IPS DF 6.9 (cell line): ENCODE measurements at places on chromosomes 4 and X.

GRCh38 chr4:137960371-137961050 lies 281.6 kb downstream of the SLC7A11 start:
- no peak for DNase-seq

GRCh38 chrX:19212037-19212436 lies 89.8 kb upstream of the ADGRG2 start:
- DNase-seq = no peak

DNA sequence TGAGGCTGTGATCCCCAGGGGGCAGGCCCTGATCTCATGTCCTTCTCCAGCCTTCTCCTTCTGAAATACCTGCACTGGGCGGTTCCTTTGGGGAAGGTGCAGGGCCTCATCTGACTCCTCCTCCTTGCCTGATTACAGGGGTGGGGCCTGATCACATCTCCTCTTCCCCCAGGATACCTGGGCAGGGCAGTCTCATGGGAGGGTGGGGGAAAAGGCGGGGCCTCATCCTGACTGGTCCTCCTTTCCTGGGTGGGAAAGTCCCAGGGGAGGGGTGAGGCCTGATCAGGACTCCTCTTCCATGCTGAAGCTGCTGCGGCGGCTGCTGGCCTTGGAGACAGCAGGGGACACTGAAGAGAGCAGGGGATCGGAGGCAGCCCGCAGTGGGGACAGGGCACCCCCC lies 13.3 kb downstream of the TFE3 start:
- no peak for DNase-seq

GRCh38 chrX:68807818-68808217 lies 21.0 kb upstream of the EFNB1 start:
- no peak for DNase-seq

DNA sequence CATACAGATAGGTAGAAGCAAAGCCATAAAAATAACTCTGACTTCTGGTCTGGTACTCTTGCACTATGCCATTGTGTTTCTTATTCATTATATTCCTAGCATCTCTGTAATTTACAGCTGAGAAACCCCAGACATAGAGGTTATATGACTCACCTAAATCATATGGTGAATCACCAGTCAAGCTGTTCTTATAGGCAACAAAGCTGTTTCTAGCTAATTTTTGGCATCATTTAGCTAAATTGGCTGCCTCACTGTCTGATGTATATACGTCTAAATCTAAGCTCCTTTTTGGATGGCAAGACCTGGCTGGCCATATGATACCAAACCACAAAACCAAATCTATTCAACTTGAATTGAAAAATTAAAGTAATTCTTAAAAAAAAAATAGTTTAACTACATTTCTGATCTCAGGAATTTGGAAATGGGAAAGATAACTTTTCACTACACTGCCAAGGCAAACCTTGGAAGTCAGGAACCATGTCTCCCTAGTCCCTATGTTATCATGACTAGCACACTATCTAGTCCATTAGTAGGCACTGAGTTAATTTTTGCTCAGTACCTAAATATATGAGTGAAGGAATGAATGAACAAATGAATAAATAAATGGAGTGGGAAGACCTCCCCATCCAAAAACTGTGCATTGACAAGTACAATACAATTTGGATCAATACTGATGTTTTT lies 41.3 kb upstream of the STAG2 start:
- DNase-seq = no peak

DNA sequence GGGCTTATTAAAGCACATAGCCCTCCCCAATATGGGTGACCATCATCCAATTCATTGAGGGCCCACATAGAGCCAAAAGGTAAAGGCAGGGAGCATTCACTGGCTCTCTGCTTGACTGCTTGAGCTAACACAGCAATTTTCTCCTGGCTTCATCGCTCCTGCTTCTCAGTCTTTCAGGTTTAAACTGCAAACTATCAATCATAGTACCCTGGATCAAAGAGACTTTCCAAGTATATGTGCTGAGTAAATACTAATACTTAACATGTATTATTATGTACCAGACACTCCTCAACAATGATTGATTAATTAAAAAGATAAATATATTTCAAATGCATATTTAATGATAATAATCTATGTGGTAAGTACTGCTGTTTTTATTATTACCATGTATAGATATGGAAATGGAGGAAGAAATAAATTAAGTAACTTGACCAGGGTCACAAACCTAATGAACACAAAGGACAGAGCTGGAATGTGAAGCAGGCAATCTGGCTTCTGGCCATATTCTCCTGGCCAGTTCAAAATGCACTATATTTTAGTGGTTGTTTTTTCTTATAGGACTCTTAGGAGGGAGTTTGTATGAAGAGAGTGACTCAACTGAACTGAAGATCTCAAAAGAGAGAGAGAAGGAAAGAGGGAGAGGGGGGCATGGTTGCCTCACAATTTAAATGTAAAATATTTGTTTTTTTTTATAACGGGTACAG lies 1197.3 kb downstream of the TECRL start:
- DNase-seq = no peak

DNA sequence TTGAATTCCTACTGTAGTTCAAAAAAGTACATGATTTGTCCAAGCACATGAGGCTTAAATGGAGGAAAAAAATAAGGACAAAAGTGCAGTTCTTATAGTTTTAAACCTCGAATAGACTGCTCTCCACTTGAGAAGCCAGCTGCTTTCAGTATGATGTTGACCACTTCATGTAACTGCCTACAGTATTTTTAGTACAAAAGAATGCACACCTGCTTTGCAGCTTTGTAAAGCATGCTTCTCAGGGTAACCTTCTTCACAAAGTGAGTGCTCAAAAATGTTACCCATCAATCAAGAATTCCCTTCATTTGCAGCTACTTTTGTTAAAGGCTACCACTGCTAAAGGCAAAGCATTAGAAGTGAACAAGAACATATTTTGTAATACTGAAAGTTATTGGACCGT lies 83.4 kb upstream of the FAM47B start:
- DNase-seq = no peak

DNA sequence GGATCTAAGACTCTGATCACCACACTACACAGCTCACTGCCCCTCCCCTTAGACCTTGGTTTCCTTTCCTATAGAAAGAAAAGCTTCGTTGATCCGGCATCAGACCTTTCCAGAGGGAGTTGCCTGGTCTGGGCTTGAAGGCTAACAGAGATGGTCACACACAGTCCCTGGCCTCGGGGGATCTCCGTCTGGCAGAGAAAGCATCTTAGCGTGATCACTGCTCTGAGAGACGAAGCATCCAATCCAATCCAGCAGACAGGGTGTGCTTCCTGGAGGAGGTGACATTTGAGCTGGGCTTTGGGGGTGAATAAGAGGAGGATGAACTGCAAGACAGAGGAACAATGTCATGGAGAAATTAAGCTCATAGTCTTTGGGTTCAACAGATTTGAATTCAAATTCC lies 49.5 kb downstream of the HTRA3 start:
- DNase-seq = no peak

GRCh38 chr4:29710519-29710918 lies 1009.6 kb upstream of the PCDH7 start:
- no peak for DNase-seq

DNA sequence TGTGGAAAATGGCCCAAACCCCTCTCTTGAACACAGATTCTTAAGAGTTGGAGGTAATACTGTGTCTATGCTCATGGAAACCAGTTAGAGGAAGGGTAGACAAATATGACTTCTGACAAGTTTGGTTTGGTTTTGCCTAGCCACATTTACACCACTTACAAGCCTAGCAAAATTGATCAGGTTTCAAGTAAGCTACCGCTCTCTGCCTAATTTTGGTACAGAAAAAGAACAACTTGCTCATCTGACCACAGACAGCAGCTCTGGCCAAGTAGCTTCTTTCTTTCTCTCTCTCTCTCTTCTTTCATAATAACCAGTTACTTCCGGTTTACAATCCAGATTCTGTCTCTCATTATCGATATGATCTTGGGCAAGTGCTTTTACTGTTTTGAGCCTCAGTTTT lies 260.0 kb downstream of the GLUD2 start:
- DNase-seq = no peak

DNA sequence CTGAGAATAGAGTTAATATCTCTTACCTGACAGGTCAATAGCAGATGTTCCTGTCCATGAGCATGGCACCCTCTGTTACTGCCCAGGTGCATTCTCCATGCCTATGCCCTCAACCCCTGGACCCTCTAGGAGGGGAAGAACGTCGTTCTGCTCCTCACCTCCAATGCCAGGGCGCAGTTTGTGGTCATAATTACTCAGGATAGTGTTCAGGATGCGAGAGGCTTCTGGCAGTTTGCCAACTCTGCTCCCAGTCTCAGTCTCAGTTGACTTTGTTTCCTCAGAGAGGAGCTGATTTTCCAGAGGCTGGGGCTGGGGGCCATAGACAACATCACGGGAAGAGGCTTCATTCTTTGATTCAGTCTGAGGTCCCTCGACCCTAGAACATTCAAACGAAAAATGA lies 4.4 kb downstream of the GABRE start:
- DNase-seq = no peak

DNA sequence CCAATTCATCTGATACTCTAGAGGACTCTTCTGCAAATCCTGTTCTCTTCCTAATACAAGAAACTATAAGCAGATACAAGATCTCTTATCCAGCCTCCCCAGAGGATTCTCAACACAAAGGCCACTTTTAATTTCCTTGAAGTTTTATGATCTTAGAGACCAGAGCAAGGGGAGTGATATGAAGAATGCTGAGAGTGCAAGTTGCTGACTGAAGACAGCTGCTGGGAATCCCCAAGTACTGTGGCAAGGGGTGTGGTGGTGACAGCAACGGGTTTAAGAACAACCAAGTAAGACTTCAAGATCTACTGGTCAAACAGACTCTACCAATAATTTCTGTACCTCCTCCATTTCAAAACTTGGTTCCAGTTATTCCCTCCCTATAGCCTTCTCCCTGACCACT lies 7.0 kb downstream of the AMMECR1 start:
- no peak for DNase-seq

DNA sequence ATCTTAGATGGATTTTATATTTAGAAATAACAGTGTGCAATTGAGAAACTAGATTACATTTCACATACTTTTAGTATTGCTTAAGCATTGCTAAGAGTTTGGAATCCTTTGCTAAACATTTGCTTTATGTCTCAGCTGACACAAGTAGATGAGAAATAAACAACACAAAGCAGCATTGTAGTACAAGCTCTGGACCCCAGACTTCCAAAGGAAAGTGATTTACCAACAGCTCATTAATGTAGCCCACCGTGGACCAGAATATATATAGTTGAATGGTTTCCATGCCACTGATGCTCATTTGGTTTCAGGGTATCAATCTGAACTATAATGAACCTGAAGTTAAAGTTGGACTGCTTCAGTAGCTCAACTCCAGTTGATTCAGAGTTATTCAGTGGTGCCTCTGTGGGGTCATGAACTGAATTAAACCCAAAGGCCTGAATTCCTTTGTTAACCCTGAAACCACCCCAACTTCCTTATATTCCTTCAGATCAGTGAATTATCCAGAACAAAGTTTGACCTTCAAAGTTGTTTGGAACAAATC lies 132.1 kb upstream of the NEIL3 start:
- DNase-seq = no peak

DNA sequence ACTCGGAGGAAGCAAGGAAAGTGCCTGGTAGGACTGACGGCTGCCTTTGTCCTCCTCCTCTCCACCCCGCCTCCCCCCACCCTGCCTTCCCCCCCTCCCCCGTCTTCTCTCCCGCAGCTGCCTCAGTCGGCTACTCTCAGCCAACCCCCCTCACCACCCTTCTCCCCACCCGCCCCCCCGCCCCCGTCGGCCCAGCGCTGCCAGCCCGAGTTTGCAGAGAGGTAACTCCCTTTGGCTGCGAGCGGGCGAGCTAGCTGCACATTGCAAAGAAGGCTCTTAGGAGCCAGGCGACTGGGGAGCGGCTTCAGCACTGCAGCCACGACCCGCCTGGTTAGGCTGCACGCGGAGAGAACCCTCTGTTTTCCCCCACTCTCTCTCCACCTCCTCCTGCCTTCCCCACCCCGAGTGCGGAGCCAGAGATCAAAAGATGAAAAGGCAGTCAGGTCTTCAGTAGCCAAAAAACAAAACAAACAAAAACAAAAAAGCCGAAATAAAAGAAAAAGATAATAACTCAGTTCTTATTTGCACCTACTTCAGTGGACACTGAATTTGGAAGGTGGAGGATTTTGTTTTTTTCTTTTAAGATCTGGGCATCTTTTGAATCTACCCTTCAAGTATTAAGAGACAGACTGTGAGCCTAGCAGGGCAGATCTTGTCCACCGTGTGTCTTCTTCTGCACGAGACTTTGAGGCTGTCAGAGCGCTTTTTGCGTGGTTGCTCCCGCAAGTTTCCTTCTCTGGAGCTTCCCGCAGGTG lies 637 bp downstream of the AR start:
- no peak for DNase-seq

DNA sequence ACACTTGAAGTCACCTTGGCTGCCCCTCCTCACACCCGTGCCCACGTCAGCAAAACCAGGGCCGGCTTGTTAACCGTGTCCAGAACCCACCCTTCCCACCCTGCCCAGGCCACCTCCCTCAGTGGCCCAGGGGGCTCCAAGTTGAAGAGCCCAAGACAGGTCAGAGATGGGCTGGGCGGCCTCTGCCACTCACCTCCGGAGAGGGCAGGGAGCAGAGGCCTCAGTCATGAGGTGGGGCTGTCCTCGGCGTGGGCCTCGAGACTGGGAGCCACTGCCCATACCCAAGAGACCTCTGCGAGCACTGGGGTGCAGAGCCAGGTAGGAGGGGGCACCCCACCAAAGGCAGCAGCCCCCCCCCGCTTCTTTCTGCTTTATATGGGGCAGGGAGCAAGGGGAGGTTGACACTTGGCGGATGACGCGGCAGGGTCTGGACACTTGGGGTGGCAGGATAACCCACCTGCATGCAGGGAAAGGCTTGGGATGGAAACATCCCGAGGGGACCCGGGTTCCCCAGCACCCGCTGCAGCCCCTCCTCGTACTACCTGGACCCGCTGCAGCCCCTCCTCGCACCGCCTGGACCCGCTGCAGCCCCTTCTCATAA lies 38.0 kb upstream of the SPON2 start:
- no peak for DNase-seq

DNA sequence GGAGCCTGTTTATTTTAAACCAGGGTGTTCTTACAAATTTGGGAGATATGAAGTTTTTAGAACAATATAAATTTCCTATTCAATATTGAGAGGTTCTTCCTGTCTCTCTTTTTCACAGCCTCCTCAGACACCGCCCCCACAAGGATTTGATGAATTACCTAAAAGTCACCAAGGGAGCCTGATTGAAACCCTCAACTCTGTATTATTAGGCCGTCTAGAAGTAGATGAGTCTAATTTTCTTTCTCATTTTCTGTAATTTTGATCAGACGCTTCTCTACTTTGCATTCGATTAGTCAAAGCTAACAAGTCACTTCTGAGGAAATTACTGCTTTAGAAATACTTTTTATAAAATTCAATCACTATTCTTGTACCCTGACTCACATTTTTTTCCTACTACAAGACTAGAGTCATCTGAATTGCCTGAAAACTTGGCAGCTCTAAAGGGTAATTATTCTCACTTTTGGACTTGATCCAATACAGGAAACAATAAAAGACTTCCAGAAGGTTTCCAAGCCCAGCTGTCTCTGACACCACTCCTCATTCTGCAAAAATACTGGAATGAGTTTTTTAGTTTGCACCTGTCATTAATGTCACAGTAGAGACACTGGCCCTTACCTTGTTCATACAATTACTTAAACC lies 111.2 kb downstream of the ELOVL6 start:
- DNase-seq = no peak
